Activated CD8-positive, alpha-beta T cell treated with anti-CD3 and anti-CD28 coated beads for 36 hours (primary cell): ENCODE measurements at places on chromosomes 5 and 9. TPM values are rescaled to one million over a fixed set of nuclear protein-coding genes. Genes with fewer than 3 reads are reported as not detected.

PCDHB5 gene
- not detected for total RNA-seq

FOXD4L4 gene
- total RNA-seq = not detected

HTR4 gene
- not detected for total RNA-seq

DNA sequence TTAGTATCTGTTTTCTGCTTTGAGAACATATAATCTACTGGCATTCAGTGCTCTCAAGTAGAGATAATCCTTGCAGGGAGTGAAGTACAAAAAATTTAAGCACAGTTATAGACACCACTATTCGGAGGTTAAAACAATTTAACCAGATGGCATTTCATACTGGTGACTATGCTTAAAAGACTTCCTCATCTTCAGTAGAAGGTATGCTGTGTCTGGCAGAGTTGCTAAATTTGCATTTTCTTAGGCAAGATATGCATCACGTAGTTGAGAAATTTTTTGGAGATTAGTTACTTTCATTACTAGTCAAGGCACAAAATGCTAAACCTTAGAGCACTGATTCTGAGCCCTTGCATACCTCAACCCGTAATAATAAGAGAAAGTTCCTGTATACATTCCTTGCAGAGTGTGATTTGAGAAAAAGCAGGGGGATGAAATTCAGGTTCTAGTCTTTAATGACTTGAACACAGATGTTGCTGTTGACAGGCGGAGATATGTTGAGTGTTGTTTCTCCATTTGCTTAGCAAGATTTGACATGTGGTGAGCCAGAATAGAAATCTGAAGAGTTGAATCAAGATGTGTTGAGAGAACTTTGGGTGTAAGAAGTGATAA lies 70.8 kb upstream of the STARD4 start:
- no peak for DNase-seq

GRCh38 chr5:102668220-102668932 lies 86.7 kb upstream of the PAM start:
- DNase-seq = no peak

GRCh38 chr5:157245476-157245875 lies 20.4 kb upstream of the CYFIP2 start:
- DNase-seq = no peak

PTCD2 gene
- total RNA-seq = 10.9 TPM

KIF20A gene
- total RNA-seq = 51.4 TPM
